ENCODE measurements at places on chromosomes 1 and 21.

DNA sequence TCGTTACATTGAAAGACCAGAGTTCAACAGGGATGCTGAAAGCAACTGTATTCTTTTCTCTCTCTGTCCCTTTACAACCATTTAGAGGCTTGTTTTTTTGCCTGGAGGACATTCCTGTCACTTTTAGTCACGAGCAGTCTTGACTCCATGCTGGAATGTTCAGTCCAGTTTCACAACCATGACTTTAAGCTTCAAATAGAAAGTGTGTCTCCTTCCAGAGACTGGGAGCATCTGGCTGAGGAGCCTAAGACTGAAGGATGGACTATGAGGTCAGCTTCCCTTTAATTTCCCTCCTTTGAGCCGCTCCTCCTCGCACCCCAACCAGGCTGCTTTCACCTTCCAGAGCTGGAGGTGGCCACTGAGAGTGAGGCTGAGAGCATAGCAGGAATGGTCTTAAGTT lies 10.5 kb upstream of the RYR2 start:
- no peak for DNase-seq

DNA sequence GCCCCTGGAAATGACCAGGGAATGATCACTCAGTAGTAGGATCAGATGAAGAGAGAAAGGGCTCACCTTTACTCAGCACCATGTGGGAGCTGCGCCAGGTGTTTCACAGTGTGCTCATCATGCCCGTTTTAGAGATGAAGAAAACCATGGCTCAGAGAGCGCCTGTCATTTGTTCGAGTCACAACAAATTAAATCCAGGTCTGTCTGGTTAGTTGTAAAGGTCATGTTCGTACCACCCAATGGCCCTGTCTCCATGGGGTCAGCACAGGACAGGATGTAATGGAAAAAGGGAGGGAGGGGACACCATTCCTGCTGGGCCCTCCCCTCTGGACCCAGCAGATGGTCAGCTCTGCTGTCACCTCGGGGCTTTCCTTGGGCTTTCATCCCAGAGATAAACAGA lies 15.2 kb downstream of the KIRREL1 start:
- DNase-seq, result no peak

- DNase-seq, result no peak
These were observed 885 bp downstream of the OR2T10 start for GRCh38 chr1:248596615-248597014.

GRCh38 chr21:41228006-41228370 lies 60.0 kb downstream of the BACE2 start:
- DNase-seq, result no peak

GRCh38 chr1:39818482-39818881 lies 29.8 kb upstream of the BMP8B start:
- no peak for DNase-seq
